Lower lobe of right lung (tissue), 2 donors: ENCODE measurements at places on chromosomes 6 and 20. TPM values are rescaled to one million over a fixed set of nuclear protein-coding genes. Genes with fewer than 3 reads are reported as not detected.

- DNase-seq, result no peak
These were observed 168.6 kb downstream of the CD83 start for GRCh38 chr6:14286144-14286543.

- no peak for DNase-seq
These were observed 5.3 kb downstream of the NFYA start for GRCh38 chr6:41078101-41078500.

SLC22A7 gene
- not detected for total RNA-seq

GRCh38 chr6:146990284-146990683 lies 213.9 kb upstream of the STXBP5 start:
- DNase-seq, result no peak

RIOK1 gene
- 16.5 TPM for total RNA-seq

GRCh38 chr20:64181391-64181790 lies 17.1 kb downstream of the MYT1 start:
- peak; percentile 8 for DNase-seq

DNA sequence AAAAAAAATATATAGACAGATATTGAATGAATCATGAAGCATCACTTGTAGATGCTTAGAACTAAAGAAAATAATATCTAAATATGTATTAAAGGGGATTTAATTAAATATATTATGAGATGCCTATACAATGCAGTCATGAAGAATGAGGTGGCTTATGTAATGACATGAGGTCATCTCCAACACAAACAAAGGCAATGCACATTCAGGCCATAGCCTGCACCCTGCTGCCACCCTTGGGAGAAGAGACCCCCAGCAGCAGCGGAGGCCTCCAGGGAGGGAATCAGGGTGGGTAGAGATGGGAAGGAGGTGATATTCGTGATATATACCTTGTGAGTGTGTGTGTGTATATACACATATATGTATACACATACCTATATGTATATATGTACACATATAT lies 26.4 kb upstream of the SSTR4 start:
- DNase-seq, result no peak

SYCP2L gene
- 1.0 TPM for total RNA-seq

GRCh38 chr6:158161566-158162254 lies 6.4 kb downstream of the SERAC1 start:
- no peak for DNase-seq

DNA sequence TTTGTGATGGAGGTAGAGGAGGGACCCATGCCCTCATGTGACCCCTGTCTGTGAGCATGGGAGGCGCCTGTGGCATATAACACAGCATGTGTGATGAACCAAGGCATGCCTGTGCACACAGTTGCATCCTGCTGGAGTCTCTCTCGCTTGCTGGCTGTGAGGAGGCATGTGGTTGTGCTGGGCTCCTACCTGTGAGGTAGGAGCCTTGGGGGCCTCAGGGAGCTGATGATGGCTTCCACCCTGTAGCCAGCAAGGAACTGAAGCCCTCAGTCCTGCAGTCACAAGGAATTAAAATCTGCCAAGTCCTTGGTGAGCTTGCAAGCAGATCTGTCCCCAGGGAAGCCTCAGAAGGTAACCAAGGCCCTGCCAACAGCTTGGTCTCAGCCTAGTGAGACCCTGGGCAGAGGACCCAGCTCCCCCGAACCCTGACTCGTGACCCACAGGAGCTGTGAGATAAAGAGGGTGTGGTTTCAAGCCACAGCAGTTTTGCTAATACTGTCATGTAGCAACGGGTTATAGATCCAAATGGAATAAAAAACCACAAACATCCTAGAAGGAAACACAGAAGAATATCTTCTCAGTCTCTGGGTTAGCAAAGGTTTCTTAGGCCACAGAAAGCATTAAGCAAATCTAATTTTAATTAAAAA lies 145.7 kb downstream of the WDR27 start:
- no peak for DNase-seq

DNA sequence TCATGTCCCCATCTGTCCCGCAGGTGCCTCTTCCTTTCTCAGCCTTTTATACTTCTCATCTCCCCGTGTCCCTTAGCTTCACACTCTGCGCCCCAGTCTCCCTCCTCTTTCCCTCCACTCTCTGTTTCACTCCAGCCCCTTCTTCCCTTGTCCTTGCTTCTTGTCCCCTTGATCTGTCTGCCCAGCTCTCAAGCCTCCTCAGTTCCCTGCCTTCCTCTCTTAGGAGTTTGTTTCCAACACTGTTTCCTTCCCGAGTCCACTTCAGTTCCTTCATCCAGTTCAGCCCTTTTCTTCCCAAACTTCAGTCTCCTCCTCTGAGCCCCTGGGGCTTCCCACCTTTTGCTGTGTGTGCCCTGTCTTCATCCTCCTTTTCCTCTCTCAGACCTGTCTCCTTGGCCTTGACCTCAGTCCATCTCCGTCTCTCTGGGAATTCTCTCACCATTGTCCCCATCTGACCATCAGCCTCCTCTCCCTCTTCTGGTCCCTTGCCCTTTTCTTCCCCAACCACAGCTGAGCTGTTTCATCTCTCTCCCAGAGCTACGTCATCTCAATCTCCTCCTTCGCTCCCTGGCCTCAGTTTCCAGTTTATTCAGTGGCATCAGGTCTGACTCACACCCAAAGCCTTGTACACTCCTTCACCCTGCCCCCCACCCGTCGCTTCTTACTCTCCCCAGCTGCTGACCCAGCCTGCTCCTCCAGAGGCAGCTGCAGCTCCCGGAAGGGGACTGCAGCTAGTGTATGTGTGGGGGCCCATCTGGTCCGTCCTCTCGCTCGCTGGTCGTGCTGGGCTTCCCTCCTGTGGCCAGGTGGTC lies 2.7 kb upstream of the DDR1 start:
- no peak for DNase-seq

DNA sequence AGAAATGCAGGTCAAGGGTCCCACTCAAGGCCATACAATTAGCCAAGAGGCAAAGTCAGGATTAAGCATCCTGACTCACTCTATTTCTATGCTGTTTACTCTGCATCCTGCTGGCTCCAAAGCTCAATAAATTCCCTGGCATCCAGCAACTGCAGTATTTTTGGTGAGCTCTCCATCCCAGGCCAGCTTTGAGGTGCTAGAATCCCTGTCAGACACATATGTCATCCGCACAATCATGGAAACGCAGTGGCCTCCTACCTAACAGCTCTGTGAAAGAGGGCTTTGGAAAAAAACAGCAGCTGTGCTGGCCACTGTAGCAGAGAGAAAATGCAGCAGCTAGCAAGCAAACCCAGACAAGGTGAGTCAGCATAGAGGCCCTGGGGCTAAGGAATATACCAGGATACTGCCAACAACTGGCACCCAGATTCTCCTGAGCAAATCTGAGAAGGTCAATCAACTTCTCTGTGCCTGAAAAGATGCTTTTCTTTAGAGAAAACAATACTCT lies 58.4 kb downstream of the ANKEF1 start:
- DNase-seq, result no peak

DNA sequence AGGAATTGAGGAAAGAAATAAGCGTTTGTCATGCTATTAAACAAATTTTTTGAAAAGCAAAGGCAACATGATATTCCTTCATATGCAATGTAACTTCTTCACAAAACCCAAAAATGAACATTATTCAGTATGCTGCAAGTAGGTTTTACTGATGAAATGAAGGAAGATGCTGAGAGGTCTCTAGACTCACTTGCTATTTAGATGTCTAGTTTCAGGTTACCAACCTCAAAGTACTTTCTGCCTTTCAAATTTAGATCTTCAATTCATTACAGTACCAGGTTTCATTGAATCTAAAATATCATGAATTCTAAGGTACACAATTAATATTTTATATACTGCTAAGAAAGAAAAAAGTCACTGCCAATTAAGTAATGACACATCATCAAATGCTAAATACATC lies 39.9 kb downstream of the MYO6 start:
- no peak for DNase-seq

GRCh38 chr6:13586603-13587542 lies 12.5 kb downstream of the SIRT5 start:
- DNase-seq, result no peak

SLC35D3 gene
- total RNA-seq, result not detected

DNA sequence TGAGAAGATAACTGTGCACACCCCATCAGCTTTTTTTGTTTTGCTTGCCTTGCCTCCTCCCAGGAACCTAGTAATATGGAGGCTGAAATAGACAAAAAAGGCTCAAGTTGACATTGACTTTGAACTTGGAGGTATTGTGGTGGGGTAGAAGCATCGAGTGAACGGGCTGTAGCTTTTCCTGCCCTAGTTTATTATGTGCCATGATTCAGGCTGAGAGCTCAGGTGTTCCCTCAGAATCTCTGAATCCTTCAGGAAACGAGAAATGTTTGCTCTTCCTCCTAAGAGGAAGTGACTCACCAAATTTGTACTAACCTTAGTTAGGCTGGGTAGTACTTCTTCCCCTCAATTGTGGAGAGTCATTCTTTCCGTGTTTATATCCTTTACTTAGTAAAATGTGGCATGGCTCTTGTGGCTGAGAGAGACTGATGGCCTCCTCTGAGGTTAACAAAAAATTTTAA lies 98.8 kb downstream of the SASH1 start:
- no peak for DNase-seq

WFDC8 gene
- total RNA-seq, result not detected

DNA sequence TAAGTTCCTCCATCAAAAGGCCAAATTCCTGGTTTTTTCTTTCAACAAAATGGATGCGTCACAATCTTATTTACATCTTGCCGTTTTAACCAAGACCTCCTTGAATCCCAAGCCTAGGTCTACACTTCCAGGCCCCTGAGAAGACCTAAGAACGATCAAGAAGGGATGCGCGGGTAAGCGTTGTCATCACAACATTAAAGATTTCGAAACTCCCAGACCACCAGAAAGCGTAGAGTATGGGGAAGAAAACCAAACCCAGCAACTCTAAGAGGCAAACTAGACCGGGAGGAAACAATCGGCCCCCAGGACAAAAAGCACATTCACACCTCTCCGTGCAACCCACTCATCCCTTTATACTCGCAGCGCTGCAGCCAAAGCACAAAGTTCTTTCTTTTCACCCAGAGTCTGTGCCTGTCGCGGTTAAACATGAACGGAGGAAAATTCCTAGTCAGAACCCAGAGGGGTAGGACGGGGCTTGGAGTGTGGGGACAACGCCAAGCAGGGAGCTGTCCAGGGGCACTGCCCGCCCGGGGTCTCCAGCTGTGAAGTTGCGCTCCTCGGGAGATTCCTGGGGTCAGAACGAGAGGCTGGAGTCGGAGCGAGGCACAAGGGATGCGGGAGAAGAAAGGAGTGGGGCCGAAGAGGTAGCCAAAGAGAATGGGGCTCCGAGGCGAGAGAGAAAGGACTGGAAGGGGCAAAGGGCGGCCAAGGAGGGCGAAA lies 725 bp downstream of the OSER1 start:
- DNase-seq, result no peak

PTPRT gene
- total RNA-seq, result 8.0 TPM

DNA sequence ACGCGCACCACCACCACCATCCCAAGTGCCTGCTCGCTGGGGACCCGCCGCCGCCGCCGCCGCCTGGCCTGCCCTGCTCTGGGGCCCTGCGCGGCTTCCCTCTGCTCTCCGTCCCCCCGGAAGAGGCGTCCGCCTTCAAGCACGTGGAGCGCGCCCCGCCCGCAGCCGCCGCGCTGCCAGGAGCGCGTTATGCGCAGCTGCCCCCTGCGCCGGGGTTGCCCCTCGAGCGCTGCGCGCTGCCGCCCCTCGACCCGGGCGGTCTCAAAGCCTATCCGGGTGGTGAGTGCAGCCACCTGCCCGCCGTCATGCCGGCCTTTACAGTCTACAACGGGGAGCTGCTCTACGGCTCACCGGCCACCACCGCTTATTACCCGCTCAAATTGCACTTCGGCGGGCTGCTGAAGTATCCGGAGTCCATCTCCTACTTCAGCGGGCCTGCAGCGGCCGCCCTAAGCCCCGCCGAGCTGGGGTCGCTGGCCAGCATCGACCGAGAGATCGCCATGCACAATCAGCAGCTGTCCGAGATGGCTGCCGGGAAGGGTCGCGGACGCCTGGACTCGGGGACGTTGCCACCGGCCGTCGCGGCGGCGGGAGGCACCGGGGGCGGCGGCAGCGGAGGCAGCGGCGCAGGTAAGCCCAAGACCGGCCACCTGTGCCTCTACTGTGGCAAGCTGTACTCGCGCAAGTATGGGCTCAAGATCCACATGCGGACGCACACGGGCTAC lies 7.2 kb downstream of the PRDM13 start:
- peak; percentile 46 for DNase-seq

DNA sequence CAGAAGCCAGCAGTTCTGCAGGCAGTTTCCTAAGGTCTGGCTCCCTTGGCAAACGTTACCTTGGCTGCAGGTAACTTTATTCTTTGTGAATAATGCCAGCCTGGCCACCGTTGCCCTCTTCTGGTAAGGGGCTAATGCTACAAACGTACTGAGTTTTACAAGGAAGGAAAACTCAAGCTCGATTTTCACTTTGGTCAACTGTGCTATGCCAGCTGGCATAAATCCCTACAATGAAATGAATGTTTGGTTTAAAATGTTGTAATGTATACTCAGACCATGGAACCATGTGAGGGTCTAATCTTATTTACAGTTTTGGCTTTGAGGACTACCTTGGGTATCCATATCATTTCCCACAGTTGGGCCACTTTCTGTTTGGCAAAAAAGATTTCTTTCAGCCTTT lies 101.4 kb downstream of the SLX4IP start:
- DNase-seq, result peak; percentile 50

- no peak for DNase-seq
These were observed 3.1 kb downstream of the STK4 start for GRCh38 chr20:44969300-44969894.

ZSWIM1 gene
- 9.6 TPM for total RNA-seq

DACT2 gene
- 2.4 TPM for total RNA-seq

DNA sequence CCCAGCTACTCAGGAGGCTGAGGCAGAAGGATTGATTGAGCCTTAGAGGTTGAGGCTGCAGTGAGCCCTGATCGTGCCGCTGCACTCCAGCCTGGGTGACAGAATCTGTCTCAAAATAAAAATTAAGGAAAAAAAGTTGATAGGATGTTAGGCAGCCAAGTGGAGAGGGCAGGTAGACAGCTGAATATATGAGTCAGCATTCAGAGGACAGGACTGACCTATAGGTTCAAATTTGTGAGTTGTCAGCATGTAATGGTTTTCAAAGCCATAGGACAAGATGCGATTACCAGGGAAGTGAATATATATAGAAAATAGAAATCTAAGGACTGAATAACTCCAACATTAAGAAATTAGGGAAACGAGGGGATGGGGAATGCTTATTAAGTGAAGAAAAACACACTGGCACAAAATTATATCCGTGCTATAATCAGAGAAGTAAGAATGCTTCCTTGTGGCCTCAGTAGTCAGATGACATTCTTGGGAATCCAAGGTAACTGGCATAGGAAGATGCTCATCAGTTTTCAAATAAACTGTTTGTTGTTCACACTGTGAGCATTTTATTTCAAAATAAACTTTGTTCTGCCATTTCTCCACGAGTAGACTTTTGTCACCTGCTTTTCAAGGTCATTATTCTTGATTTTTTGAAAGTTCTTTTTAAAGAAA lies 64.0 kb upstream of the VSTM2L start:
- no peak for DNase-seq

GRCh38 chr20:48411245-48411644 lies 416.6 kb downstream of the PREX1 start:
- DNase-seq, result no peak

DNA sequence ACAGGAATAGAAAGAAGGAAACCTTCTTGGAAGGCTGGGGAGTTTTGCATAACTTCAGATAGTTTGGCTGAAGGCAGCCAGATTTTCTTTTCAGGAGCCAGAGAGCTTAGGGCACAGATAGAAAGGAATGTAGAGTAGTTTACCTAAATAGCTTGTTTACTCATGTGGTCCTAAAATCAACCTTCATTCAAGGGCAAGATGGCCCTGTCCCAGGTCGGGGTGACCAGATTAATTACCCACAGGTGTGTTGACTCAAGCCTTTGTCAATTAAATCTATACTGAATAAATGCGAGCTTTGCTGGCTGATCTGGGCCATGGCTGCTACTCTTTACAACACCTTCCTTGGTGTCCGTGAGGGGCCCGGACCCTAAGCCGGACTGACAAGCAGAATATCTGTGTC lies 792.0 kb upstream of the MAN1A1 start:
- DNase-seq, result no peak
